ENCODE measurements at places on chromosomes 5 and 9.

DNA sequence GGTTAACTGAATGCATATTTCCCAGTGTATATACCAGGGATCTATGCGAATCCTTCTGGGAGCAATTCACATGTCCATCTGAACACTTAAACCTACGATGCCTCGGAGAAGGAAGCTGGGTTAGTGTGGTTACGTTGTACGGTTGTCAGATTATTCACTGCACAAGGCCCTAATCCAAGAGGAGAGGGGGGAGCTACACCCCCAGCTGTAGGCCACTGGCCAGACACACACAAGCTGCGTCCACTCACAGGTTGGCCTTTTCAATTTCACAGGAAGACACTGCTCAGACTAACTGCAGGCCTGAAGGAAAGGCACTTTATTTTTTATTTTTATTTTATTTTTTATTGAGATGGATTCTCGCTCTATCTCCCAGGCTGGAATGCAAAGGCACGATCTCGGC lies 184.5 kb upstream of the GNA14 start:
- no peak for DNase-seq

DNA sequence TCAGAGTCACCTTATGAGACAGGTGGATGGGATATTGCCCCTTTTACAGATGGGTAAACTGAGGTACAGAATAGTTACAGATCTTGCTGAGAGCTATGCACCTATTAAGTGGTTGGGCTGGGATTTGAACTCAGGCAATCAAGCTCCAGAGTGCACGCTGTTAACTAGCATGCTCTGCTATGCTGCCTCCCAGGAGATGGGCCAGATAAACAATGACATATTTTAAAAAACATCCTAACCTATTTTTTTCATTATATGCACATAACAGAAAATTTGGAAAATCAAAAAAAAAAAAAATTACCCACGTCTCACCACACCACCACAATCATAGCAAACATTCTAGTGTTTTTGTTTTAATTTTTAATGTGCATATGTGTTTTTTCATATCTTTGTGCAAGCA lies 123.4 kb upstream of the STC2 start:
- DNase-seq: no peak

GRCh38 chr9:7075154-7075553 lies 317.4 kb downstream of the KDM4C start:
- DNase-seq: no peak

DNA sequence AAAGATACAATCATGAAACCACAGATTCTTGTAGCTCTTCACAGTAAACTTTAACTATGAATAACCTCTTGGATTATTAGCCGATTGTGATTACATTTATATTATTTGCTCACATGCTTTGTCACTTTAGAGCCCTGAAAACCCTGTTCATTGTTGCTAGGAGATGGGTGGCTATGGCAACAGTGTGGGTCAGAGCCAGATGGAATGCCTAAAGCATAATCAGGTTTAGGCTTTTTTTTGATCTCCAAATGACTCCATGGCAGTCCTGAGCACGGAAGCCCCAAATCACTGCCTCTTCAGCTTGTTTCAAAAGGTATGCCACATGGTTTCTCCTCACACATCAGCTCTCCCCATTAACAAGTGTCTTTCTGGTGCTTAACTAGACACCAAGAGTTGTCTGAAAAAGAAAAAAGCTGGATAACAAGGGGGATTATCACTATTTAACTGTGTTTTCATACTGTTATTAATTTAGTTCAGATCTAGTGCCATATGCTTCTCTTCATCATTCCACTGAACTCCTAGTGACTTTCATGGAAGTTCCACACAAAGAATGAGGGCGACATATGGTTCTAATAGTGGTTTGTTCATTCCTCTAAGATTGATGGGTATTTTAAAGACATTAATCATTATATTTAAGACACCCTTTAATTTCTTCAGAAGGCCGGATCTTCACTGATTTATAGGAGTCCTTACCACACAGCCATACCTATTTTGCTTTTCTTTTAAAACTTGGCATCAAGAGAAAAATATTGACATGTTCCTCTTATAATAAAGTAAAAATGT lies 88.8 kb upstream of the PAM start:
- DNase-seq: no peak

DNA sequence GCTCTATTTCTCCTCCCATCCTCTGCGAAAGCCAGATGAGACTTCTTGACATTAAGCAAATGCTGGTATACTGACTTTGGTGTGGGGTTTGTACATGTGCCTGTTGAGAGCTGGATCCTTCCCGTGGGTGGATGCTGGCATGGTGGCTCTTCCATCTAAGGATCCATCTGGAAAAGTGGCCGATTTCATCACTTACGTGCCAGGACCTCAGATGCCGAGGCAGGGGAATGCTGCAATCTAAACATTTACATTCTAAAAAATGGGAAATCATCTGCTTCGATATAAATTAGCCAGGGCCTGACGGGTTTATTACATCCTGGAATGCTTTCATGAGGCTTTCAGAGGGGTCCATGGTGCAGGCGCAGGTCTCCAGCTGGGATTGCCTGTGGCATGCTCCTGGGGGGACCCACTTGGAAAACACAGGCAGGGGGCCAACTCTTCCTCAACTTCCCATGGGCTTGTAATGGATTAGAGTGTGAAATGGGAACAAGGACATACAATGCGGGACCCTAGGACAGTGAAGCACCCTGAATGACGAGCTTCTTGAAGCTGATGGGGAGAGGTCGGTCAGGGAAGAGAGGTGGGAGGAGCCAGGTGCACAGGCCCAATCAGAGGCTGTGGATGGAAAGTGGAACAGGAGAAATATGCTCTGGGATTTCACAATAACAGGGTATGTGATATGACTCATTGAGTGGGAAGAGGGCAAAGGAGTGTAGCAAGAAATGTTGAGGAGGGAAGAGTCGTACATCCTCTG lies 105.5 kb upstream of the PITX1 start:
- DNase-seq: no peak

DNA sequence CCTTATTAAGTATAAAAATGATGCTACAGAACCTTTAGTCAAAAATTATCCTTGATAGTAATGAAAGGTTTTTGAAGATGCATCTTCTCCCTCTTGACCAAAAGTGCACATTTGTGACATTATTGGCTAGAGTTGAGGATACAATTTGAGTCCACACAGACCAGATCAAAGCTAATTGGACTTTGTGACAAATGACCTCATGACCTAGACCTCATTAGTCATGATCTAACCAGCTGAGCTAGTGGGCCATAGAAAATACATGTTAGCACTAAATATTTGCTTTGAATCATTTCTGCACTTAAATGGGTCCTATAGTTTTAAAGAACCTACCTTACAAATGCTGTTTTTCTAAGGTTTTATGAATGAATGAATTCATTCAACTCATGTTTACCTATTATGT lies 182.1 kb downstream of the RFX3 start:
- DNase-seq: no peak

DNA sequence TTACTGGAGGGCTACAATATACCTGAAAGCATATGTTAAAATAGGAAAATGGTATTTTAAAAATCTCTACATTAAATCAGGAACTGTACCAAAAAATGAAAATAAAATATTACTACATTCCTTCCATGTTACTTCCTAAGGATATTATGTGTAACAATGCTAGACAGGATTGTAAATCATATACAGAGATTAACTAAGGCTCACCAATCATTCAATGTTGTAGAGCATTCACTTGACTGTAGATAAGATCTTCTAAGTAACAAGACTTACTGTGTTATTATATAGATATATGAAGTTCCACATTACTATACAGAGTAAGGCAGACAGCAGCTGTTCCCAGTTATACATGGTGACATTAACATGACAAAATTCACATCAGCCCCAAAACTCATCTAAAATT lies 1919.1 kb upstream of the CDH9 start:
- no peak for DNase-seq

DNA sequence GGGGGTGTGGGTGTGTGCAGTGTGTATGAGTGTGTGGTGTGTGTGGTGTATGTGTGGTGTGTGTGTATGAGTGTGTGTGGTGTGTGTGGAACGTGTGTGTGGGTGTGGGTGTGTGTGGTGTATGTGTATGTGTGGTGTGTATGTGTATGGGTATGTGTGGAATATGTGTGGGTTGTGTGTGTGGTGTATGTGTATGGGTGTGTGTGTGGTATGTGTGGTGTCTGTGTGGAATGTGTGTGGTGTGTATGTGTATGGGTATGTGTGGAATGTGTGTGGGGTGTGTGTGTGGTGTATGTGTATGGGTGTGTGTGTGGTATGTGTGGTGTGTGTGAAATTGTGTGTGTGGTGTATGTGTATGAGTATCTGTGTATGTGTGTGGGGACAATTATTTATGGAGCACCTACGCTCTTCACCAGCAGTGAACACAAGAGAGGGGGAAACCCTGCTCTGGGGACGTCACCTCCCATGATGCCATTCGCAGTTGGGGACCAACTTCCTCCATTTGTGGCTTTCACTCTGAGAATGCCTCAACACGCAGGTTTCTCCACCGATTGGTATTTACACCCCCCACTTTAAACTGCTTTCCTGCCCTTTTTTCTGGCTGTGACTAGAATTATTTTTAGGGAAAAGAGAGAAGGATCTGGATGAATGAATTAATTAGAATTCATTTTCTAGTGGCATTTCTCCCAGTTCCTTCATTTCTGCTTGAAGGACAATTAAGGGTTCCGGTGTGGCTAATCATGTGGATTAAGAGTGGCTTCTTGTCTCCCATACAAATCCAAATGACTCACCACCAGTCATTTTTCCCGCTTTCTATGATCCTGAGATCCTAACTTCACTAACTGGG lies 238.1 kb downstream of the ROR2 start:
- DNase-seq: no peak

GRCh38 chr9:27402626-27403025 lies 105.7 kb upstream of the EQTN start:
- DNase-seq: no peak

- no peak for DNase-seq
Observed at GRCh38 chr5:41763081-41763480, 107.1 kb downstream of the OXCT1 start.

All from SW 1271 (cell line).